Urothelium cell line (cell line): ENCODE measurements at places on chromosomes 3 and 15.

DNA sequence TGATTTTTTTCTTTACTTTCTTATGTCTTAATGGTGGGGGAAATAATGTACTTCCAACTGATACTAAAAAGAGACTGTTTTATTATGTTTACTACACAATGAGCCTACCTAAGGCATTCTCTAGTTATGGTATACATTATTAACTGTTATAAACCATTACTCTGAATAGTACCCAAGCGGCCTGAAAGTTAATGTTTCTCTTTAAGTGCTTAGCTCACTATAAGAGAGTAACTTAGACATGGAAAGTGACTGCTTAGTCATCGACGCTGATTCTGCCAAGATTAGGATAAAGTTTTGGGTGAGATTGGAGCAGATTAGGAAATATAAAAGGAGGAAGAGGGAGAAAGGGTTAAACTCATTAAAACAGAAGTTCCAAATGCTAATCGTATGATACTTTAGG is 365.0 kb downstream of the NLGN1 start:
- no peak for DNase-seq

DNA sequence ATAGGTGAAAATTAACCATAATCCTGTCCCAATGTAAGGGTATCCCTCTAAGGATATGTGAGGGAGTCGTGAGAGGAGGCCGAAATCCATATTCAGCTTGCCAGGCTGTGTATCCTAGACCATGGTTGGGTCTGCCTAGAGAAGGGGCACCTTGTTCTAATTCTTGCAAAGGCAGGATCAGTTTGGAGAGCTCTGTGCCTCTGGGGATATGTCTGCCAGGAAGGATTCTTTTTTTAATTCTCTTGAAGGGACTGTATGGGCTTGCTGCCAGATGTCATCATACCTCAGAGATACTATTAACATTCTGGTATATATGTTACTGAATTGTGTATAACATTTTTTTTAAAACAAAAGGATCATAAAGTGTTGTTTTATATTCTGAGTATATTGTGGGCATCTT is 2.4 kb downstream of the ATP1B3 start:
- no peak for DNase-seq

DNA sequence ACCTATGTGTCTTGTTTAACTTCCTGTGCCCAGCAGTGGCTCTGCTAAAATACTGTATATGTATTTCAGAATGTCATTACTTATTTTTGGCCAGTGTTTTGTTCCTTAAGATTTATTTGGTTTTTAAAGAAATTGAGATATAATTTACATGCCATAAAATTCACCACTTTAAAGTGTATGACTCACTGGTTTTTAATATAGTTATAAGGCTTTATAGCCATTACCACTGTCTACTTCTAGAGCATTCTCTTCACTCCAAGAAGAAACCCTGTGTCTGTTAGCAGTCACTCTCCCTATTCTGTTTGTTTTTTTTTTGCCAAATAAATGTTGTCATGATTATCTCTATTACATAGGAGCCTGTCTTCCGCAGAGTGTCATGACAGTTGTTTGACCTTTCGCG is 25.8 kb downstream of the PPM1L start:
- DNase-seq, result no peak

- no peak for DNase-seq
Observed at GRCh38 chr3:2856138-2857133, 253.7 kb downstream of the IL5RA start.

DNA sequence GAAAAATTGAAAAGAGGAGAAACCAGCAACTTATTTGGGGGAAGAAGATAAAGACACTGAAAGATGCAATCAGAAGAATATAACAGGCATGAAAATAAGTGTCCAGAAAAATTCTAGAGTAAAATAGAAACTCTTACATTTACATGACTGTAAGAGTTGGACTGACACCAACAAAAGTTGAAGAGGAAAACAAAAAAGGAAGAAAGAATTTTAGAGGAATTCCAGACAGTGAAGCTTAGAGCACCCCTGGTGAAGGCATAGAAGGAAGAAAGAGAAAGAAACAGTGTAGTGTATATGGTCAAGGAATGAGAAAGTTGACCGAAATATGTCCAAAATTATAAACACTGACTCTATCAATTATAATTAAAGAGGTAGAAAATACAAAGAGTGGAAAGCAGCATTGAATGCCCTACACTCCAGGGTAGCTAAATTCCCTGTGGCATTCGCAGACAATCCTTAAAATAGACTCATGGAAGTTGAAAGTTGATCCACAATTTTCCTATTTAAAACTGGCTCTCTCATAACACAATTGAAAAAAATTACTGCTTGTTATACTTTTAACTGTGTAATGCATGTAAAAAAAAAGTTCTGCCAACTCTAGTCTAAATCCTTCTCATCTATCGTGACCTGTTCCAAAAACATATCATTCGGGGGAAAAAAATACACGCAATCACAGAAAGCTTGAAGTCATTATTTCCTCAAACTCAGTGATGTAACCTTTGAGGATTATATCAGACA is 102.6 kb upstream of the ABI3BP start:
- DNase-seq, result no peak

DNA sequence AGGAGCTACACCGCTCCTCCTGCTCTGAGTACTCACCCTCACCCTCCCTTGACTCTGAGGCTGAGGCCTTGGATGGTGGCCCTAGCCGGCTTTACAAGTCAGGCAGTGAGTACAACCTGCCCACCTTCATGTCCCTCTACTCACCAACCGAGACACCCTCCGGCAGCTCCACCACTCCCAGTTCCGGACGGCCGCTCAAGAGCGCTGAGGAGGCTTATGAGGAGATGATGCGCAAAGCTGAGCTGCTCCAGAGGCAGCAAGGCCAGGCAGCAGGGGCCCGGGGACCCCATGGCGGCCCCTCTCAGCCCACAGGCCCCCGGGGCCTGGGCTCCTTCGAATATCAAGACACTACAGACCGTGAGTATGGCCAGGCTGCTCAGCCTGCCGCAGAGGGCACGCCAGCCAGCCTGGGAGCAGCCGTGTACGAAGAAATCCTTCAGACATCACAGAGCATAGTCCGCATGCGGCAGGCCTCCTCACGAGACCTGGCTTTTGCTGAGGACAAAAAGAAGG is 21.2 kb upstream of the APEH start:
- DNase-seq, result no peak

GRCh38 chr3:185561374-185561943 is 9.1 kb upstream of the LIPH start:
- no peak for DNase-seq

DNA sequence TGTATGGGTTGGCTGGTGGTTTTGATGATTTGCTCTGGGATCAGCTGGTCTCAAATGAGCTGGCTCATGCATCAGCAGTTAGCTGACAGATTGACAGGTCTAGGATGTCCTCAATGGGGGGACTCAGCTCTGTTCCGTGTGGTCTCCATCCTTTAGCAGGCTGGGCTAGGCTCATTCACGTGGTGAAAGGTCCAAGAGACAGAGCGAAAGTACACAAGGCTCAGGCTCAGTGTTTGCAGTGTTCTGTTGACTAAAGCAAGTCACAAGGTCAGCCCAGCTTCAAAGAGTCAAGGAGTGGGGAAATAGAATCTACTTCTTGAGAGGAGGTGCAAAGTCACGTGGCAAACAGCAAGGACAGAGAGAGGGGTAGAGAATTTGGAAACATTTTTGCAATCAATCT is 126.5 kb upstream of the CMC1 start:
- no peak for DNase-seq

GRCh38 chr3:4906107-4906621 is 73.1 kb upstream of the BHLHE40 start:
- DNase-seq, result no peak

- no peak for DNase-seq
Observed at GRCh38 chr3:114308830-114309229, 15.0 kb downstream of the TIGIT start.

DNA sequence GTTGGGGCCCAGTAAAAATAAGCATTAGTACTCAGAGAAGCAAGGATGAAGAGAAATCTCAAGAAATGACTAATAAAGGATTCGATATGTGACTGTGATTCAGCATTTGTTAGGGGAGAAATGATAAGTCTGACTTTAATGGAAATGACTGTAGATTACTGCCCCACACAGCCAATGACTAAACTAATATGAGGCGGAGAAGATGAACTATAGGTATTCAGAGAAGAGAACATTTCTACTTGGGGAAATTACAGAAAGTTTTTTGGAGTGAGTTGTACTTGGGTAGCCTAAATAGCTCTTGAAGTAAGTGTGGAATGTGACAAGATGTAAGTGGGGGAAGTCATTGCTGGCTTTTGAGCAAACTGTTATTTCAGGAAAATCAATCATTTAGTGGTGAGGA is 380.0 kb downstream of the PDCD6IP start:
- DNase-seq, result no peak

GRCh38 chr15:35505809-35506208 is 40.2 kb downstream of the DPH6 start:
- DNase-seq, result no peak

DNA sequence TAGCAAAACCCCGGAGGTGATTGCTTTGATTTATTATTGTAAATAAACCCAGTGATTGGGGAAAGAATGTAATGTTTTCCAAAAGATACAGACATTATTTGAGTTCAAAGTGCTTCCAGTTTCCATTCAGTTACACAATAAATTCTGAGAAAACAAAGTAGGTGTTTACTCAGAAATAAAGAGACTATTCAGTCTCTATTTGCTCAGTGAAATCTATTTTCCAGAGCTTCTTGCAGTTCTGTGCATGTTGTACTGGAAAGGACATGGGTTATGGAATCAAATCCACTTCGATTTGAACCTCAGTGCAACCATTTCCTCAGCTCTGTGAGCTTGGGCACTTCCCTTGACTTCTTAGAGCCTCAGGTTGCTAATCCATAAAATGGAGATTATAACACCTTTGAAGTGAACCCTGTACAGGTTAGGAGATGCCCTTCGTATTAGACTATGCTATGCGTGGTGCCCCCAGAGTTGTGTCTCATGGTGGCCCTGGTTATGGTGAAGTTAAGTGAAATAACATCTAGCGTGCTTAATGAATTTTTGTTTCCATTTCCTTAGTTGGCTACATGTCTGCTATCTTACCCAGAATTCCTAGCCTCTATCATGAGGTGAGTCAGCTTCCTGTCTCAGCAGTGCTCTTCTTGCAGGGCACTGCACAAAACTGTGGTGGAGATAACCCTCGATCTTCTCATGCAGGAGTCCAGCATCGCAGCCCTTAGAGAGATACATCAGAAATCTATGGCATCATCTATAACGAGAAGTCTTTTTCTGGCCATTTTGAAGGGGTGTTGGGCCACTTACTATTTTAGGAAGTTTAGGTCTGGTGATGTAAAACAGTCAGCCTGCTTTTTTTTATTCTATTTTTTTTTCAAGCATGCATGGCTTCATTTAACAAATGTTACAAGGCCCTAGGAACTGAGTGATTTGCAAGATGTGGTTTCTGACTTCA is 97.7 kb downstream of the RPL39L start:
- DNase-seq, result no peak

GRCh38 chr3:39323494-39323893 is 6.0 kb upstream of the CCR8 start:
- no peak for DNase-seq

DNA sequence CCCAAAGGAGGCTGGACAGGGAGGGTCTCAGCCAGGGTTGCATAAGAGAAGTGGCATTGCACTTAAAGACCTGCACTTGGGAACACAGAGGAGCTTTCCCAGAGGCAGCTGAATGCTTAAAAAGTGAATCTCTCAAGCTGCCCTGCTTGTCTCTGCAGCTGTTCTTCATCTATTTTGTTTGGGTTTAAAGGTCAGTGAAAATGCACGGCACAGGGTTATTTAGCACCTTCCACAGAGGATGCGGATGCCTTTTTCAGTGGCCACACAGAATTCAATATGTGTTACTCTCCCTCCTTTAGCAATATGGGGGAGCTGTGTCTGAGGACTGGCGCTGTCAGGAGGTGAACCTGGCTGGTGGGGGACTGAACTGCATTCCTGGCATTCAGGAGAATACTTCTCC is 22.7 kb upstream of the CTNNB1 start:
- DNase-seq, result peak; percentile 25

DNA sequence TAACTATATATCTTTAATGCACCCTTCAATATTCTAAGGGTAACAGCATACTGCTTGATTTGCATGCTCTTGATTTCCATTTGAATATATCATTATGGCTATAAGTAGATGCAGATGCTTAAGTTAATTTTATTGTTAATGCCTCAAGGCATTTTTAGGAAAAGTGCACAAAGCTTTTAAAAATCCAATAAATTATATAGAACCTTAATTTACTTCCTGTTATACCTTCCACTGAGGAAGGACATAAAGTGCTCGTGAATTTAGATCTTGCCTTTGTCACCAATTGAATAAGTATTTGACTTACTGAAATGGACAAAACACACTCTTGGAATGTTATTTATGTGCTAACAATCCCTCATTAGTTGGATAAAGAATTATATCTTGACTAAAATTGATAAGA is 276.7 kb upstream of the CCDC54 start:
- no peak for DNase-seq

GRCh38 chr3:122299872-122300460 is 25.1 kb upstream of the CSTA start:
- DNase-seq, result no peak

DNA sequence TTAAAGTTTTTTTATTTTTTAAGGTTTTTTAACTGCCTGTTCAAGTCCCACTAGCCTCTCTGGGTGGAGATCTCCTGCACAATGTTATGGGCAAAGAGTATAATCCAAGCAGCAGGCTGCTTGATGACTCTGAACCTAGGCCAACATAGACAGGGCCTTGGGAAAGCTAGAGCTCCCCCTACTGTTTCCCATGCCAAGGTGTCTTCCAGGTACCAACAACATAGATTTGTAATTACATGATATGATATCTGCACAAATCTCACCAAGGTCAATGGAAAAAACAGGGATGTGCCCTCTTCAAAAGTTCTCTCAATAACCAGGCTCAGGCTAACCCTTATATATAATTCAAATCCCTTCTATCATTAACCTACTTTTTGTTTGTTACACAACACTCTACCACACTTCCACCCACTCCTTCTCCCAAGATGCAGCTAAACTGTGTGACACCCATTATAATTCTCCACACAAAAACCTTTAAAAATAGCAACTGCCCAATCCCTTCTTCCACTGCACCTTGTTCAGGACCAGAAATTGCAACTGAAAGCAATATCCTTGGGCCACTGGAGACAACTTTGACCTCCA is 43.8 kb downstream of the RBM15B start:
- DNase-seq, result peak; percentile 63

DNA sequence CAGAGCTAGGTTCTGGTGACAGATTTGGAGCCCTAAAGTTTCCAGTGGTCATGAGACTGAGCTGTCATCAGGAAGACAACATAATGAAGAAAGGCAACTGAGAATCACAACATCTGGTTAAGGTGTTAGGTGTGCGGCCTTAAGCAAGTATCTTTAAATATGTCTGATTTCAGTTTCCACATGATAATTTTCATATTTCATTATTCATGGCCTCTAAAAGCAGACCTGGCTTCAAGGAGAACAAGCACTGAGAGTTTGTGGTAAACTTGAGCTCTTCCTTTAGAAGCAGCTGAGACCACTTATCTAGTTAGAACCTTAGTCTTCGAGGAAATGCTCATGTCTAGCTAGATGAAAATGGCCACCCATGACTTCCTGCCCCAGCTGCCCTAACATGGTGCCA is 25.7 kb upstream of the MYLK start:
- no peak for DNase-seq
